ENCODE measurements at places on chromosomes 5 and 9.

DNA sequence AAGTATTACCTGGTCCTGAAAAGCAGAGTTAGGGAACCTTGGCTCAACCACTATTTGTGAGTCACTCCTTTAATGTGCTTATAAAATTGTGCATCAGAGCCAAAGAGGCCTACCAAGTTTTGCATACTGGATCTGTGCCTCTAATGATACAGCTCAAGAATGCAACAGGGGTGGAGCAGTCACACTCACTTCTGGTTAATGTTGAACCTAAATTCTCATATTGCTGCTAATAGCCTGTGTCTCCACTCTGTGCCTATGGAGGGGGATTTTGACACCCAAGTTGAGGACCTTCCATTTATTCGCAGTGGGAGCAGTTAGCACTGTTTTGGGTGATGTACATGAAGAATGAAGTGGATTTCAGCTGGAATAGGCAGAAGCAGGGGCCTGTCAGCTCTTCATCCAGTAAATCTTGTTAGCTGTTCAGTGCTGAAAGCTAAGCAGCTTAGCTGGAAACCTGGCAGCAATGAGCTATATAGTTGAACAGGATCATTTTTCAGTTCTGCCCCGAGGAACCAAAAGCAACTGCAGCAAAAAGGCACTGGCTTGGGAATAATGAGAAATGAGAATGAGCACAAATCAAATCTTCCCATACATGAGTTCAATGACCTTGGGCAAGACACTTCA lies 9.7 kb downstream of the SH3TC2 start:
- no peak for DNase-seq

- no peak for DNase-seq
Measured at GRCh38 chr5:150703762-150704161, 2.9 kb upstream of the RBM22 start.

- no peak for DNase-seq
Measured at GRCh38 chr5:115586525-115587146, 15.6 kb downstream of the TICAM2 start.

- DNase-seq = no peak
Measured at GRCh38 chr9:115596021-115596745, 478.2 kb upstream of the TNC start.

DNA sequence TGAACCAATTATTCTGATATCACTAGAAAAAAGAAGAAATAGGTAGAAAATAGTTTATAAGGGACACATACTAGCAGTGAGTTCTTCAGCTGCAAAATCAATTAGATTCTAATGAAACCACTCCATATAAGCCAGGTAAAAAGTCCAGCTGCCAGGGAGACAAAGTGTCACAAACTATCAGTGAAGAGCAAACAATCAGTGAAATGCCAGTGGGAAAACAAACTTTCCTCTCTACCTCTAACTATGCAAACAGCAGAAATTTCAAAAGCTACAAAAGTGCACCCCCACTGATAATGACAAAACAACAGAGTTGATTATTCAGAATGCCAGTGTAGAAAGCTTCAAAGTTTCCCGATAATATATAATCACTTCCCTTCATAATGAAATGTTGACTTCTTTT lies 637.2 kb upstream of the ITGA1 start:
- DNase-seq = no peak

- no peak for DNase-seq
Measured at GRCh38 chr5:158485604-158486081, 614.1 kb downstream of the EBF1 start.

GRCh38 chr9:95773053-95773418 lies 102.5 kb upstream of the ERCC6L2 start:
- no peak for DNase-seq

- DNase-seq = no peak
Measured at GRCh38 chr5:154587123-154588026, 109.3 kb upstream of the HAND1 start.

DNA sequence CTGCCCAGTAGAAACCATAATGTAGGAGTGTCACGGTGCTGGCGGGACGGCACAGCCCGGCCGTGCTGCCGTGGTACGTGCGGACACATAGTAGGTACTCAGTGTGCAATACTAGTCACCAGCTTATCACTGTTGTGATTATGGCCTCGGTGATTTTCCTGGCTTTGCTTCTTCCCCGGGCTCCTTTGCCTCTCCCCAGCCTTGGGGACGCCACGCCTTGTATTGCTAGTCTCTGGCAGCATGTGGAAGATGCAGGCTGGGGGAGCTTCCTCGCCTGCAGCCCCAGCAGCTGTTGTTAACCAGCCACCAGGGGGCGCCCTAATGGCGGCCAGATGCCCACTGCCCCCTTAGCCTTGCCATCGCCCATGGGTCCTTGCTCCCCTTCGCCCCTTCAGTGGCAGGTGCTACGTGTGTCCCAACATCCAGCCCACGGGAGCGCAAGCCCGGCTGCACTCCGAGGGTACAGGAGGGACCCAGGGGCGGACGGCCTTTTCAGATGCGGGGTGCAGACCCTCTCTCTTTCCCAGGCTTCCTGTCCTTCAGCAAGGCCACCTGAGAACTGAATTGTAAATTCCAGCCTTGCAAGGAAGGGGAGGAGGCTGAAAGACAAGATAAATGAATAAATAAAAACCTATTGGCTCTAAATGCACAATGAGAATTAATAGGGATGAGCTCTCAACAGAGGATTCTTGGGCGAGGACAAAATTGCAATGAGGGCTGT lies 8.0 kb downstream of the NTNG2 start:
- DNase-seq = no peak

DNA sequence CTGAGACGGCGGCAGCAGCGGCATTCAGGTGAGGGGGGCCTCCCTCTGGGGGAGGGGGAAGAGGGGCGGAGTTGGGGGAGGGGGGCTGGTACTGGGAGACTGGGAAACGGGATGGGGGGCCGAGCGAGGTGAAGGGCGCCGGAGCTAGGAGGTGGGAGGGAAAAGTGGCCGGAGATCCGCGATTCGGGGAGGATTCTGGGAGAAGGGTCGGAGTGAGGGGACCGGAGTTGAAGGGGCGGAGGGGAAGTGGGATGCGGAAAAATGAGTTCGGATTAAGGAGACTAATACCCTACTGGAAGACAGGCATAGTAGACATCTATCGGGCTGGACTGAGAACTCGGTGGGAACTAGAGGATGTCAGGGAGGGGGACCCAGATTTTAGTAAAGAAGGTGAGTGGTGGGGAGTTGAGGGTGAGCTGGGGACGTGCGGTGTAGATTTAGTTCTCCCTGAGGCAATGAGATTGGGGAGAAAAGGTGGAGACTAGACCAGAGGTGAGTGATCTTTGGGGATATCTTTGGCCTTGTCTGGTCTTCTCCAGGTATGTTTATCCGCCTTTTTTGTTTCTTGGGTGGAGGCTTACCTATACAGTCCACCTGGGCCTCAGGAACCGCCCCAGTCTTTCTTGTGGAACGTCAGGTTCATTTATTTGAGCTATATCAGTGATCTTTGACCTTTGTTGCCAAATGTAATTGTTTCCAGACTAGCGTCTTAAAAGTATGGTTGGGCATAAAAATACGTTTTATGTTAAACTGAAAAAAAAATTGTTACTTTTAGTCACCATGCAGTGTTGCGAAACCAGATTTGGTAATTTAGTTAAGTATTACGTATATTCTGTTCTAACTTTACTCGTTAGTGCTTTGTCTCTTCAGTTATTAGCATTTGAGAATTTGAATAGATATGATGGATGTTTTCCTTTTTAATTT lies 632 bp downstream of the UBAP1 start:
- DNase-seq = no peak

GRCh38 chr9:87896891-87897290 lies 14.2 kb downstream of the SPATA31E1 start:
- DNase-seq = no peak

GRCh38 chr5:41067714-41068568 lies 3.2 kb downstream of the MROH2B start:
- DNase-seq = no peak

DNA sequence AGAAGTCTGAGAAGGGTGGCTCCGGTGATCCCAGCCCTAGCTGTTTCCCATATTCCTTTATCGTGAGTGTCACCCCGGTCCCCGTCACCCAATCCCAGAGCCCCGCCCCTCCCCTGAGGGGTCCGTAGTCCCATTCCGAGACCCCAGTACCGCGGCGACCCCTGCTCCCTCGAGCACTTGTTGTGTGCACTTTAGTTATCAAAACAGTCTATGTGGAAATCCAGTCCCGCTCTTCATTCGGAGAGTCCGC lies 223 bp downstream of the LRSAM1 start:
- DNase-seq = no peak

DNA sequence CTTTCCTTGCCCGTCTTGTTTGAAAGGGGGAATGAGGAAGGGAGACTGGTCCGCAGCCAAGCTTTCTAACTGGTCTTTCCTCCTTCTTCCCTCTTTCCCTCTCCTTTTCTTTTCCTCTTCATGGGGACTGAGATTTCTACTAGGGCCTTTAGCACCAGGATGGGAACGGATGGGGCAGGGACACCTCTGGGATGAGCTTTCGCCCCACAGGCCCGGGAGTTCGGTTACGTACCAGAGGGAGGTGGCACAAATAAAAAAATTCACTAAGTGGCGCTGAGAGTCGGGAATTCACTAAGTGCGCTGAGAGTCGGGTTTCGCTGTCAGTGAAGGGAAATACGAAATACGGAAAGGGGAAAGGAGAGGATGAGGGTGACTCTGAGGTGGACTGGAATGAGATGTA lies 21.6 kb downstream of the BTNL9 start:
- no peak for DNase-seq

DNA sequence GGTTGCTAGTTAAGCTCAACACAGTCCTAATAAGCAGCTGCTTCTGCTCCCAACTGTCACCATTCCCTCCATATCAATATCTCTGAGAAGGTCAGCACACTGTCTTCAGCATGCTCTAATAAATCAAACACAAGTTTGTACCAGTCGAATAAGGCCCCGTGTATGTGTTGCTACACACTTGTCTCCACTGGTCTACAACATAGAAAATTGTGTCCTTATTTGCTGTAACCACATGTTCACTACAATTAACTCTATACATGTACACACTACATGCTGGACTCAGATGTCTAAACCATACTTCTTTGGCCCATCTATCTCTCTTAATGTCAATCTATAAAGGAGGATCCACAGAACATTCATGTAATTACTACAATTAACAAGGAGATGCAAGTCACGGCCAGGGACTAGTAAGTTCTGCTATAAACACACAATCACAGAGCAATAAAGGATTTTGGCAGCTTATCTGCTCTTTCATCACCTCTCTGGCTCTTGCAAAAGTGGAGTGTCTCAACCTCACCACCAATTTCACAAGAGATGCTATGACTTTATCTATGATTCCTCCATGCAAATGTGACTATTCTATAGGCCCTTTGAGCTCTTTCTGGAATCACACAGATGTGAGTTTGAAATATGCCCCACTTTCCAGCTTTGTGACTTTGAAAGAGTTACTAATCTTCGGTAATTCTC lies 143.9 kb downstream of the SEMA5A start:
- no peak for DNase-seq

- no peak for DNase-seq
Measured at GRCh38 chr5:448061-448765, 5.2 kb downstream of the EXOC3 start.

DNA sequence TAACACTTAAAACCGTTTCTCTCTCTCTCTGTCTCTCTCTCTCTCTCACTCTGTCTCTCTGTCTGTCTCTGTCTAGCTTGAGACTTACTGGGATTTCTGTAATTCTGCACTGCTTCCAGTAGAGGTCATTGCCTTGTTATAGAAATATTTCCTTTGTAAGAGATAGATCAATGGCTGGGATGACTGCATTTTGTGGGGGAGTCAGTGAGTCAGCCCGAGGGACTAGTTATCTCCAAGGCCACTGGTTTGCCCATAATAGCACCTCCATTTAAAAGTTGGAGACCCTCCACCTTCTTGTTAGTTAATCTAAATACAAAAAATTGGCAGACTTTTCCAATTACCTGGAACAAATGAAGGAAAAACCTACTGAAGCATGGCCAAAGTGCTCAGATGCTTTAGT lies 547.2 kb downstream of the LRRC70 start:
- peak; percentile 0 for DNase-seq

- no peak for DNase-seq
Measured at GRCh38 chr5:149961186-149961685, 678 bp downstream of the SLC26A2 start.

GRCh38 chr9:90274725-90275124 lies 367.9 kb downstream of the DIRAS2 start:
- DNase-seq = no peak

DNA sequence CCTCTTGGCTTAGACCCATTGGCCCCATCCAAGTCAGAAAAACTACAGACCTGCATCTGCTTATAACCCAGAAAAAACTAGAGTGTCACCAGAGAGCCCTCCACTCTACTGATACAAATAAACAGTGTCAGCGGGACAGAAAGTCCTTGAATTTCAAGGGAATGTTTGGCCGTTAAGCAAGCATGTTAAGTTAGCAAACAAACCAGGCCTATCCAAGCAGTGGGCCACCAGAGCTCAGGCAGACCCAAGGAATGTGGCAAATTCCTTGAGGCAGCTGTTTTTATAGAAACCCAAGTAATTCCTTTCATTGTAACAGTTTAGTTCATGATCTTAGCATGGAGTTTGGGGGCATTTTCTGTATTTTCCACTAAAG lies 70.9 kb downstream of the PRLR start:
- DNase-seq = no peak

- DNase-seq = no peak
Measured at GRCh38 chr9:38668791-38669466, 48.5 kb upstream of the ANKRD18A start.

DNA sequence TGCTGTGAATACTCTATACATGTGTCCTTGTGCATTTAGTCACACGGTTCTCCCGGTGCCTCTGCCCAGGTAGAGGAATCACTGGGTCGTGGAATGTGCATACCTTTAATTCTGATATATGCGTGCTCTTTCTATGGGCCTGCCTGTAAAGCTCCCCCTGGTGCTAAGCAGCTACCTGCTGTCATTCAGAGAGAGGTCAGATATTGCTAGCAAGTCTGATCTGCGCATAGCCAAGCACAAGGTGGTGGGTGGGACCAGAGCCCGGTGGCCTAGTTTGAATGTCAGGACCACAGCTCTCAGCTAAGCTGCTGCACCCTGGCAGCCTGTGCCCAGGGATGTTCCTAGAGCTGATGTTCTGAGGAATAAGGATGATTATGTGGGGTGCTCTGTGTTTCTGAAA lies 33.4 kb downstream of the TJP2 start:
- DNase-seq = no peak

- DNase-seq = no peak
Measured at GRCh38 chr5:17374973-17375742, 122.9 kb upstream of the TAF11L2 start.

- no peak for DNase-seq
Measured at GRCh38 chr9:136059321-136059791, 35.7 kb downstream of the NACC2 start.

- no peak for DNase-seq
Measured at GRCh38 chr9:100554935-100555401, 22.9 kb upstream of the CAVIN4 start.
